DND-41 (cell line): ENCODE measurements at places on chromosomes 4 and X.

- DNase-seq: no peak
Measured at GRCh38 chrX:47643926-47644325, 6.4 kb downstream of the ELK1 start.

GRCh38 chr4:14023036-14023435 lies 395.5 kb upstream of the BOD1L1 start:
- DNase-seq: no peak

- no peak for DNase-seq
Measured at GRCh38 chr4:9962611-9963314, 58.5 kb downstream of the SLC2A9 start.

GRCh38 chr4:89753601-89754066 lies 83.3 kb downstream of the SNCA start:
- no peak for DNase-seq

DNA sequence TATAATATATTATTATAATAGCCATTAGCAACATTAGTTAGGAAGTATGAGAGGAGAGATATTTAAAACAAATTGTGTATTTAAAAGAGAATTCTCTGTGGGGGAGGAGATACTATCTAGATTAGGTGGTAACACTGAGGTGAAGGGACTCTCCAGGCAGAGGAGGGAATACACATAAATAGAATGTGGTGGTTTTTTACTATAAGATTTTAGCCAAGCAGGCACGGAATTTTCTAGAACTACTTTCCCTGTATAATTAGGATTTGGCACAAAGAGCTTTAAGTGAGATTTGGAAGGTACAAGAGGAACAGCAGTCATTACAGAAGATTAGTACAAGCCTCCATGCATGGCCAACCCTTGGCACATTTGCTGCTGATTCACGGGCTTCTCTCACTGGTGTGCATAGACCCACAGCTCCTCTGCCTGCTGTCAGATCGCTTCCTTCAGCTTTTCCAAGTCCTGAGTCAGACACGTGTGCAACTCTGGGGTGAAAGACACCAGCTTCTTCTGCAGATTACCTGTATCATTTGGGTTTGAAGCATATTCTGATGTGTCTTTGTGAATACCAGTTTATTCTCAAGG lies 685.5 kb downstream of the KCTD8 start:
- DNase-seq: no peak

DNA sequence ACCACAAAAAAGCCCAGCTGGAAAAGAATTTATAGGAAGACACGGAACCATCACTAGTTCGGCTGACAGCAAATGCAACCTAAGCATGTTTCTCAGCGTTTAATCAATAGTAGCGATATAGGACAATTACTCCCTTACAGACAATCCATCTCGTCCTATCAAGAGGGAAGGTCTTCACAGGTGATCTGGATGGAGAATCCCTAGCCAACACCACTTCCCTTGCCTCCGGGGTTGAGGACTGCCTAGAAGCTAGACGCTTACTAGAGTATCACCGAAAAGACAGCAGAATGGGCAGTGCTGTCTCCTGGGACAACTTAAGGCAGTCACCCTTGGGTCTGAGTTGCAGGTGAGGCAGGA lies 32.1 kb upstream of the MAML3 start:
- DNase-seq: no peak

GRCh38 chrX:70030301-70030767 lies 19.4 kb downstream of the AWAT2 start:
- DNase-seq: peak; percentile 32
